Natural killer cell (primary cell): ENCODE measurements at places on chromosomes 5 and 9. TPM values are rescaled to one million over a fixed set of nuclear protein-coding genes. Genes with fewer than 3 reads are reported as not detected.

DNA sequence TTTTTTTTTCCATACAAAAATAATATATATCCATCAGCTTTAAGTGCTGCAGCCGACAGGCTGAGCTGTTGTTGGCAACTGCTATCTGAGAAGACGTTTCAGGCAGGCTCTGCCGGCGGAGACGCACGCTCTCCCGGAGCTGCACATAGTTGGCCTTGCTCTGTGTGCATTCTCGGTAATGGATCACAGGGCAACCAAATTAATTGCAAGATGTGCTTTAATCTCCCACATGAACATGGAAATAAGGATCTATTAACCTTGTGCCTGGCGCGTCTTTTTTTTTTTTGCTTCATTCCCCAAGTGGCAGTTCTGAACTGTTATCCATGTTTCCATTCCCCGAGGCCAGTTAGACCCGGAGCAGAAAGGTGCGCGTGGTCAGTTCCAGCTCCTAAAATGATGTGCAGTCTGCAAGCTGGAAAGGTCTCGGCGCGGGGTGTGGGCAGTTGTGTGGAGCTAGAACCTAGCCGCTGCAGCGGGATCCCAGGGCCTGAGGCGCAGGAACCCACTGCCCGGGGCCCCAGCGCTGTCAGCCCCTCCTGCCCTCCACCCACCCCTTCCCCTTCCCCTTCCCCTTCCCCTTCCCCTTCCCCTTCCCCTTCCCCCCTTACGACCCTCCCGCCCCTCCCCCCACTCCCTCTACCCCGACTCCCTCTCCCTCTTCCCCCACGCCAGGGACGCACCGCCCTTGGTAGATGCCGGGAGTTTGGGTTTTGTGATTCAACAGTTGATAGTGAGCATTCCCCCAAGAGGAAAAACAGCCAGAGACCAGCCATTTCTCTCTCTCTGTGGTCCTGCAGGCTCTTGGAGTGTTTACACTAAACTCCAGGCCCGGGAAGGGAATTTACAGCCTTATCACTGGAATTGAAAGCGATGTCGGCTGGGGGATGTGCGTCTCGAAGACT lies 137.8 kb downstream of the CEP120 start:
- no peak for DNase-seq

IL4 gene
- total RNA-seq: not detected

PCDHGA12 gene
- total RNA-seq: 0.35 TPM

DNA sequence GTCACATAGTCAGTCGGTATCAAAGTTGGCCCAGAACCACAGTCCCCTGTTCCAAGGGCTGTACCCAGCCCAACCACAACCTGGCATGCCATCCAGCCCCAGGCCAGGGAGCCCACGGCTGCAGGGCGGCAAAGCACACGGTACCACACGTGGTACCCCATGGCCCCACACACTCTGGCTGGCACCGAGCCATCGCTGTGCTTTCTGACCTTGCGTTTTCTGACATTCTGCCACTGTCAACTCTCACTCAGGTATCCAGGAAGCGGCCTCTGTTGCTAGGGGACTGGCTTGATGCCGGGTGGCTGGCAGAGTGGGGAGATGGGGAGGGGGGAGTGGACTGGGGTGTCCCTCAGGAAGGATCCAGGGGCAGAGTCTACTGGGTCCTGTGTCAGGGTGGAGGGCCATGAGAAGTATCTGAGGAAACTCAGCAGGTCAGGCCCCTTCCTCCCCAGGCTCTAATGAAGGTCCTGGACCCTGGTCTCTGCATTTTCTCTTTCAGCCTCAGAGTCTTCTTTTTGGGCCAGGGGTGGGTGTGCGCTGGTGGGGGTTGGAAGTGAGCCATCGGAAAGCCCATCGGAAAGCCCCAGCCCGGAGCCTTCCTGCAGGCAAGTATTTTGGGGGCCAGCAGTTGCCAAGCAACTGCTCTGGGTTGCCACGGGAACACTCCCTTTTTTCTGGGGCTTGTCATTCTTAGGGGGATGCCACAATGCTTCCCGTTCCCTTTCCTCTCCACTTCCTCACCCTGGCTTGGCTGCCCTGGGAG lies 21.0 kb upstream of the RALGDS start:
- peak; percentile 74 for DNase-seq

PCDHB8 gene
- not detected for total RNA-seq

GRCh38 chr9:133873461-133873891 lies 118.6 kb downstream of the VAV2 start:
- DNase-seq: no peak

CEL gene
- 0.42 TPM for total RNA-seq

GRCh38 chr9:82152181-82152580 lies 163.6 kb downstream of the SPATA31D1 start:
- DNase-seq: no peak

DNA sequence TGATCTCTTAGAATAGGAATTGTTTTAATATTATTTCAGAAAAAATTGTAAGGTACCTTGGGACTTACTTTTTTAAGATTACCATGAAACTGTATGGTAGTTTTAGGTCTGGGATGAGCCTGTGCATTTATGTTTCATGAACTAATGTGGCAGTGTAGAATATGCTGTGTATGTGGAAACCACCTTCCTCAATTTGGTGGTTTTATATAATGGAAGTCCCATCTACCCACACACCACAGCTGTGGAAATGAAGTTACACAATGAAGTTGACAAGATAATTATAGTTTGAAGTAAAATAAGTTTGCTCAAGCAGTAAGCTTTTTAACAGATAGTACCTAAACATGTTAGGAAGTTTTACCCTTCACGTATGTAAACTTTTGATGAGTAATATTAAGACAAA lies 24.4 kb downstream of the WDR36 start:
- no peak for DNase-seq

DNA sequence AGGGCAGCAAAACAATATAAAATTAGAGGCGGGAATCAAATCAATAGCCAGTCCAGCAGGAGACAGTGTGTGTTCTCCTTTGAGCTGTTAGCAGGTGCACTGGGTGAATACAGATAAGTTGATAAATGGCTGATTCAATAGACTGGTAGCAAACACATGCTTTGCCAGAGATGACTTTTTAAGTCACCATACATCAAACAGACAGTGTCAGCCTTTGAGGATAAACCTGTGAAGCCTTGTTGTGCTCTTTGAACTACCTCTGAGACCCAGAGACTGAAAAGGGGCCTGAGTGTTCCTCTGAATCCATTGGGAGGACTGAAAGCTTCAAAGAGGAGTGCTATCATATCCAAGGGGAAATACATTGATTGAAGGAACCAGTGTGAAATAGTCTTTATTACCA lies 301.9 kb downstream of the RASEF start:
- no peak for DNase-seq
